ENCODE measurements at places on chromosomes 6 and 20. TPM values are rescaled to one million over a fixed set of nuclear protein-coding genes. Genes with fewer than 3 reads are reported as not detected.

- no peak for DNase-seq
Measured at GRCh38 chr6:121398127-121398526, 37.3 kb upstream of the GJA1 start.

GRCh38 chr20:22559711-22560318 lies 24.6 kb downstream of the FOXA2 start:
- DNase-seq = no peak

The THBD gene
- total RNA-seq = 7.7 TPM

GRCh38 chr6:119311514-119312142 lies 37.9 kb downstream of the MAN1A1 start:
- DNase-seq = no peak

- DNase-seq = no peak
Measured at GRCh38 chr6:22596011-22596410, 26.6 kb downstream of the HDGFL1 start.

- no peak for DNase-seq
Measured at GRCh38 chr6:149499066-149499465, 14.3 kb upstream of the ZC3H12D start.

DNA sequence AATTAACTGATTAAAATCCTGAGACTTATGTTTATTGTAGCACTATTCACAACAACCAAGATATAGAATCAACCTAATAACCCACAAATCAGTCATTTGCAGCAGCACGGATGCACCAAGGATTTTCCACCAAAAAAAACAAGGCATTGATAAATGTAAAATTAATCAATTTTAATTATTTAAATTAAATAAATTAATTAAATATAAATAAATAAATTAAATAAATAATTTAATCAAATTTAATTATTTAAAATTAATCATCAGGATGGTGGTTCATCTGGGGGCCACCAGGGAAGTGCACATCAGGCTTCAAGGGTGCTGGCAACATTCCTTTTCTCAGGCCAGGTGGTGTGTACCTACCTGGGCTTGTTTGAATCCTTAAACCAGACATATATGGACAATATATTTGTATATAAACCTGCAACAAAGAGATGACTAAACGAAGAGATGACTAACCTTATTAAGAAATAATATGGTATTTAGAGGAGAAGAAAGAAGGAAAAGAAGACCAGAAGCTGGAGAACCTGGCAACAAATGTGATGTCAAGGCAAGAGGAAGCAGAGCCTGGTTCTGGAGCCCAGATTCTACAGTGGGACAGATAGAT lies 89.2 kb downstream of the CD164 start:
- DNase-seq = no peak

GRCh38 chr6:68126089-68126749 lies 508.9 kb upstream of the ADGRB3 start:
- DNase-seq = no peak

- DNase-seq = no peak
Measured at GRCh38 chr20:1165941-1166340, 18.8 kb downstream of the TMEM74B start.

DNA sequence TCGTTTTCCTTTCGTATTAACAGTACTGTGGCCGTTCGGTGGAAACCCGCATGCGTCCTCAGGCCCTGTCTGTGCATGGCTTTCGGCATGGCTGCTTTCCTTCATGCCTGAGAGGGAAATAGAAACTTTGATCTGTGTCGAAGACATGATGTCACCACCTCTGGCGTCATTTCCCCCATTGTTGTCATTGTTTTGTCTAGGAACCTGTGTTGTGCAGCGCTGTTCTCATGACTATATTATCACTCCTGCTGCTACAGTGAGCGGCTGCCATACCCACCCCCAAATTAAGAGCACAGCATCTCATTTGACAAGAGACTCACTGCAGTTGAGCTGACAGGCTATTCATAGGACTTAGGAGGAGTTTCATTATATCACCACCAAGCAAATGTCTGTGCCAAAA lies 172.3 kb downstream of the TMEM242 start:
- no peak for DNase-seq

DNA sequence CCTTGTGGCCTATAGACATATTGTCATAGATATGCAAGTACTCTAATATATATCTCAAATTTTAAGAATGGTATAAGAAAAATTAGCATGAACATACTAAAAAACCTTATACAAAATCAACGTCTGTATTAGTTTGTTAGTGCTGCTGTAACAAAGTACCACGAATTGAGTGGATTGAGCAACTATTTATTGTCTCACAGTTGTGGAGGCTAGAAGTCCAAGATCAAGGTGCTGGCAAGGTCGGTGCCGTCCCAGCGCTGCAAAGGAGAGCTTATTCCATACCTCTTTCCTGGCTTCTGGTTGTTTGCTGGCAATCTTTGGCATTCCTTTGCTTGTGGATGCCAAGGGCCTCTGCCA lies 317.6 kb upstream of the FERMT1 start:
- DNase-seq = no peak

Measured in naive thymus-derived CD4-positive, alpha-beta T cell (primary cell).